Daoy (cell line): ENCODE measurements at places on chromosomes 4 and X. TPM values are rescaled to one million over a fixed set of nuclear protein-coding genes. Genes with fewer than 3 reads are reported as not detected.

GRCh38 chr4:122178961-122179360, 26.8 kb downstream of the BLTP1 start:
- no peak for DNase-seq

DNA sequence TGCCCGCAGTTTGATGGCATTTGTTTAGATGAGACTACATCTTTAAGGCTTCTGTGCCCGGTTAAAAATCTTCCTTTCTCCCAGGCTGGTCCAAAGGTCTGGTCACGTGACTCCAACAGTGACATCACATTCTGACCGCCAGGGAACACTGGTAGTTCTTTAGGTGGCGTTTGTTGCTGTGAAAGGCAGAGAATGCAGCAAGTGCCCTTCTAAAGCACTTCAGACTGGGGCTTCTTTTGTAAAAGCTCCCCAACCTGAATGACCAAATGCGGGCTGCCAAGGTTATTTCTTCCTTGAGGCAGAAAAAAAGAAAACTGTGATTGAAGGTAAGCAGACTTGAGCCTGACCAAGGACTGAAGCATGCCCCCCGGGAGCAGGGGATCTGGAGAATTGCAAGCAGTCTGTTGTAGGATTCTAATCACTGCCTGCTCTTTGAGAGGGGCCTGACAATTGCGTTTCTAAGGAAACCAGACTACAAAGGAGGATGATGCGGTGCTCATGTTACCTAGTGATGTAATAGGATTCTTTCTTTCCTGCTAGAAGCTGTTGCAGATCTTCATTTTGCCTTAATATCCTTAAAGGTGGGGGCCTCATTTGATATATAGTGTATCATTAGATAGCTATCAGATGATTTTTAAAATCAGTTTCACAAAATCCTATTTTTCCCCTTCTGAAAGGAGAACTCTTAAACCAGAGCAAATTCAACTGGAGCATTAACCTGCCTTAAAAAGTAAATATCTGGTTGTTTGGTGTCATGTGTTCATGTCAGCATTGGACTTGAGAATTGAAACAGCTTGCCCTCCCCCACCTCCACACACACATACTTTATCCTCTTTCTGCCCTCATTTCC, 133.1 kb downstream of the AKAP4 start:
- DNase-seq, result peak; percentile 6

DNA sequence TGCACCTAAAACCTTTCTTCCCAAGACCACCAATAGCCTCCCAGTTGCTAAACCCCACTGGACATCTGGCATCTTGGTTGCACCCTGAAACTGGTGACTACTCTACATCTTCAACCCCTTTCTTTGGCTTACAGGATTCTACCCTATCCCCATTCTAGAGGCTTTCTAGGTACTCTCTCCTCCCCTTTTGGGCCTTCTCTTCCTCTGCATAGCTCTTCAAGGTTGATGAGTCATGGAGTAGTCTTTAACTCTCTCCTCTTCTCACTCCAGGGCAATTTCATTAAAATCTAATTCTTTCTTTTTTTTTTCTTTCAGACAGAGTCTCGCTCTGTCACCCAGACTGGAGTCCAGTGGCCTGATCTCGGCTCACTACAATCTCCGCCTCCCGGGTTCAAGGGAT, 16.8 kb downstream of the APOO start:
- no peak for DNase-seq

GRCh38 chr4:100828986-100829685, 311.3 kb upstream of the EMCN start:
- DNase-seq, result no peak

GRCh38 chr4:140529434-140529833, 5.5 kb downstream of the ELMOD2 start:
- no peak for DNase-seq

GRCh38 chrX:70808942-70809940, 99.3 kb downstream of the TEX11 start:
- DNase-seq, result no peak

GRCh38 chrX:10216208-10216607, 59.4 kb downstream of the CLCN4 start:
- no peak for DNase-seq

Gene RTL3
- 0.21 TPM in 1 of 2 replicates, not detected in the other for total RNA-seq

Gene SPARCL1
- not detected in 2 replicates for total RNA-seq

Gene MAGEB3
- 2.0 and 3.7 TPM in 2 replicates for total RNA-seq

Gene SYN1
- total RNA-seq, result not detected in 2 replicates

Gene RAB33A
- total RNA-seq, result 0.11 TPM in 1 of 2 replicates, not detected in the other

Gene MTTP
- total RNA-seq, result 0.15 and 1.0 TPM in 2 replicates

Gene GJB1
- total RNA-seq, result not detected in 2 replicates

Gene ADAMTS3
- 0.57 and 1.6 TPM in 2 replicates for total RNA-seq

Gene TBC1D9
- 6.1 and 8.5 TPM in 2 replicates for total RNA-seq
